ENCODE measurements at places on chromosomes 12 and 14.

- DNase-seq, result peak; percentile 73
Measured at GRCh38 chr12:6375269-6376078, at the start of gene SCNN1A. Gene SCNN1A (minus strand): TSS chr12:6375563. CDS start chr12:6374783, 780 bp downstream.

GRCh38 chr12:93860668-93861373 is 183.6 kb downstream of the CRADD start:
- peak; percentile 70 for DNase-seq

DNA sequence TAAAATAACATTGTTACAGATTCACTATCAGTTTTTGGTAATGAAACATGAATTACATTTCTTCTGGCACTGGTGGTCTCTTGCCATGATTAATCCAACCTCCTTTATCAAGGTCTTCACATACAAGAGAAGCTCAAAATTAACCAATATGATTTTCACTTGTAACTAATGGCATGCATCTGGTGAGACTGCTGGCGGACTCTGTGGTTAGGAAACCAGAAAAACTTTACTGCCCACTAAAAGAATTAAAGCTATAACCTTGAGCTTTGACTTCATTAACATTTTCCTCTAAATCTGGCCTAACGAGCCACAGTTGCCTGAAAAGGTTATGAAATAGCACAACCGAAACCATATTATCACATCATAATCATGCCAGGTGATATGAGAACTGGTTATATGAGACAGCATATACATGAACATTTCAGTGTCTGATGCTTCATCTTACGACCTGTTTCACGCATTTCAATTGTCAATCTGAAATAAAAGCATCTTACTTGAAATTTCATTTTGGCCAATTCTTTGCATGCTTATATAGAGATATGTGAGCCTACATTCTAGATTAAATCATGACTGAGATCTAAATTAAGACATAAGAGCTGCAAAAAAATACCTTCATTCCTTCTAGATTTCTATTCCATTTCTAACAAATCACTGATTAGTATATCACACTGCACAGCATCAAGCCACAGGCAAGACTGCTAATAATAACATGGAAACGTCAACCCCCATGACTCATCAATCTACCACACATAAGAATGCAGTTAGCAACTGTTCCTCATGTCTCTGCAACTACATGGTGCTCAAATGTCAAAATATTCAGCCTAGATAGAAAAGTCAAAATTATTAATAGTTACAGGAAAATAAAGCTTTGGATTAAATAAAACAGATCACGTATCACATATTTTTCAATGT is 89.3 kb downstream of the OSBPL8 start:
- peak; percentile 84 for DNase-seq

DNA sequence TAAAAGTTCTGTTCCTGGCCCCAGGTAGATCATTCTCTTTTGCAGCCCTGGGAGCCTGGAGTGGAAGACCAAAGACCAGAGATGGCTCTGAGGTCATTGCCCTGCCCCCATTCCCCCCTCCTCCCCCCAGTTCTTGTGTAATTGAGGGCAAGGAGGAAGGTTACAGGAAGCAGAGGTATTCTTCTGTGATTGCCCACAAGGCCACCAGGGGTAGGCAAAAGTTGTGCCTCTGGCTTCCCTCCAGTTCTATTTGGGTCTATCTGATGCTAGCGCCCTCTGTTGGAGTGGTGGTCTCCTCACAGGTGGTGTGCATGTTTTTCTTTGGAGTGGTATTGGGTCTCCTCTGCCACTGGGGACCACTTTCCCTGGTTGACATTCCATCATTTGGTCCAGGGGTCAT is 41.2 kb upstream of the CRY1 start:
- peak; percentile 33 for DNase-seq

DNA sequence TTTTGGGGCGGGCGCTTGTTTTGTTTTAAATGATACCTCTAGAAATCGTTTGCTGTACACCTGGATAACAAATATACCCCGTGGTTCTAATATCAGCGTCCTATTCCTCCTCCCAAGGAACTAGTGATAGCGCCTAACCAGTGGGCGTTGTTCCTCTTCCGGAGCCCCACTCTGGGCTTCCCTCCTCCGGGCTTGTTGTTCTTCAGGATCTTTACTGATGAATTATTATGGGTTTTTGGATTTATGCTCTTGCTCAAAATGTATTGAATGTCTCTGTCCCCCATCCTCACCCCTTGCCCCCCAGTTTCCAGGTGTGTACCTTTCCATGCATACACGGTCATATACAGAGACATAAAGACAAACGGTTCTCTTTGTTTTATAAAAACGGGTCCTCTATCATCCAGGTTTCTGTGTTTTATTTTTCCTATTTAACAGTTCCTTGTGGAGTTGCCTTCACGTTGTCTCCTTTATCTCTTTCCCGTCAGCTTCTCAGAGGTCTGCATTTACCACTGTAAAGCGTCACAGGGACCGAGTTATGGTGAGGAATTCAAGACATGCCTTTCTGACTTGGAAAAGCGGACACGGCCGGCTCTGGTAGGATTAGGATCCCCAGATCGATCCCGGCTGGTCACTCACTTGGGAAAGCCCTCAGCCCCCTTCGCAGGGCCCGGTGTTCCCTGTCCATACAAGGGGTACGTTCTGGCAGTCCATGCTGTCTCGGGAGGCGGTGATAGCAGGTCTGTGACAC is 655 bp upstream of the PLEKHG3 start:
- no peak for DNase-seq

DNA sequence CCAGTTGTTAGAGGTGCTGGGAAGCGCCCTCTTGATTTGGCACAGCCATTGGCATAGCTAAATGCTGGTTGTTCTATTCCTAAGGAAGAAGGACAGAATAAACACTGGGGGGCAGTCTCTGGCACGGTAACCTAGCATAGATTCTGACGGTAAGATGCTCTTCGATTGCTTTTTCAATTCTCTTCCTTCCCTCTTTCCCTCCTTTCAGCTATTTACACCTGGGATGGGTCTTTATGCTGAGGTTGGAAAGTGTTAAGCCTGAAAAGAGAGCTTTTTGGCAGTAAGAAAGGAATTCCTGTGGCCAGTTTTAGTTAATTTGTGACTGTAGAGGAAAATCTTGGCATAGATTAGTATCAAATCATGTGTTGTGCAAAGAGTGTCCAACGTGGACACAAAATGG is 162.8 kb downstream of the SNAPC1 start:
- peak; percentile 80 for DNase-seq

- DNase-seq, result peak; percentile 90
Measured at GRCh38 chr14:68682166-68683103, 110.4 kb downstream of the ZFP36L1 start.

DNA sequence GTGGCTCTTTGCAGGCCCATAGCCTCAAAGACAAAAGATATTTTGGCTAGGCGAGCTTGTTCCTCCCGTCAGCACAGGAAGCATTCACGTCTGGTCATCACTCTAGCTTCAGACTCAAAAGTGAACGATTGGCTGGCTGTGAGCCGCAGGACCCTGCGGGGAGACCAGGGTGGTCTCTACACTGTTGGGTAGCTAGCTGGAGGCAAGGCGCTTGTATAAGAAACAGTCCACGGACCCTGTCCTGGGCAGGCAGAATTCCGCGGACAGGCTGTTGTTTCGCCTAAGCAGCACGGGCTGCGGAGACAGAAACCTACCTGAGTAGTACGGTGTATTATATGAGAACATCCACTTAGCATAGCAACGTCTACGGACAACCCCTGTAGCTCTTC is 29.6 kb downstream of the WBP11 start:
- no peak for DNase-seq

DNA sequence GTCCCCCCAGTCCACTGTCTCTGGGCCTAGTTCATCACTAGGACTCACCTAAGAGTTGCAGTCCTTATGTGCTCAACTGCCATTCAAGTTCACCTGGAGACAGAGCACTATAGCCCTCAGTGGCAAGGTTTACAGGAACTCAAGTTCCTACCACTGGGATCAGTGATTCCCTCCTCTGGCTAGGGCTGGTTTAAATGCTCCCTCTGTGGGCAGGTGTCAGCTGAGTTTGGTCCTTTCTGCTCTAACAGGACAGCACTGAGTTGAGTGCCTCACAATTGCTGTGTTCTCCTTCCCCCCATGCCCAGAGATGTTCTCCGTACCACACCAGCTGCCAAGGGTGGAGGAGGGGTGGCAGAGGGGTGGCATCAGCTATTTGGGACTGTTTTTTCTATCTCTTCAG is 20.8 kb upstream of the SAV1 start:
- no peak for DNase-seq

DNA sequence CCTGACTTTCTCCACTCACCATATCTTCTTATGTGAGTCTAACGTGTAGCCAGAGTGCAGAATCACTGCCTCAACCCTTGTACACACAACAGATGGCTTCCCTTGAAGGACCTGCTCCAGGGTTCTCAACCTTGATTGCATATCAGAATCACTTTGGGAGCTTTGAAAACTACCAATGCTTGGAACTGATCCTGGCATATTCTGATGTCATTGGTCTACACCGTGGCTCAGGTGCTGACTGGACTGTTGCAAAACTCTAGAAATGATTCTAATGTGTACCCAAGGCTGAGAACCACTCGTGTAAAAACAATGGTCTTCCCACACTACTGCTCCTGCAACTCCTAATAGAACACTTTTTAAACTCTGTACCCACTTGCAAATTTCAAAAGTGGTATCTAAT is 18.5 kb downstream of the TMEM132D start:
- DNase-seq, result no peak

- DNase-seq, result no peak
Measured at GRCh38 chr12:75611041-75611440, 99.6 kb upstream of the KRR1 start.

GRCh38 chr14:69010648-69011047 is 31.5 kb upstream of the ACTN1 start:
- no peak for DNase-seq

GRCh38 chr14:54535646-54536045 is 25.9 kb downstream of the CGRRF1 start:
- DNase-seq, result no peak

- no peak for DNase-seq
Measured at GRCh38 chr14:25680934-25681333, 631.0 kb upstream of the STXBP6 start.

GRCh38 chr12:103456006-103456405 is 39.8 kb downstream of the C12orf42 start:
- no peak for DNase-seq
